Cardiac fibroblast (primary cell): ENCODE measurements at places on chromosomes 7 and 10.

- DNase-seq = no peak
These were observed 38.8 kb downstream of the GSDME start for GRCh38 chr7:24718431-24718831.

GRCh38 chr10:58625070-58625469 lies 112.4 kb downstream of the BICC1 start:
- peak; percentile 95 for DNase-seq

- DNase-seq = no peak
These were observed 32.7 kb downstream of the SLC29A3 start for GRCh38 chr10:71351628-71352319.

GRCh38 chr10:94524146-94524545 lies 21.4 kb upstream of the HELLS start:
- DNase-seq = peak; percentile 46

DNA sequence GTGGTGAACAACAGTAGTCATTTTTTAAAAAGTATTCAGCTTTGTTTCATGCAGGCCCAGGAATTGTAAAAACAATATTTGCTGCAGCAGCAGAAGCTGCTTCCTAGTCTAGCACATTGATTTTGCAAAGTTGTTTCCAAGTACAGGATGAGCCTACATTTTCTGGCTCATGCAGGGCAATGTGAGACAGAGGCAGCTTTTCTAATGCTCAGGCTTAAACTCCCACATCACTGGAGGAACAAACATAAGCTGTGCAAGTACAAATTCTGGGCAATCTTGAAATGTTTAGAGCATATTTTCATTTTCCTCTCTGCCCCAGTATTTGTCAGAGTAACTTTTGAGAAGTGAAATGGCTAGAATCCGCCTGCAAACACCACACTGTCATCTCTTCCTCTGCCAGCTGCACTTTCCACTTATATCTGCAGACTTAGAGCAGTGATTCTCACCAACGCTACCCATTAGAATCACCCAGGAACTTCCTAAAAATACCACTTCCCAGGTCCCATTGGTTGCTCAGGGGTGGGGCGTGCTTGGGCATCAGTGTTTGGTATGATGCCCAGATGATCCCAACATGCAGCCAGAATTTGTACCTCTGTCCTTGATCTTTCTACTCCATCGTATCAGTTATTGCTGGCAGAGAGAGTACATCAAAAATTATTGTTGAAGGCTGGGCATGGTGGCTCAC lies 304.1 kb upstream of the LRGUK start:
- DNase-seq = no peak

DNA sequence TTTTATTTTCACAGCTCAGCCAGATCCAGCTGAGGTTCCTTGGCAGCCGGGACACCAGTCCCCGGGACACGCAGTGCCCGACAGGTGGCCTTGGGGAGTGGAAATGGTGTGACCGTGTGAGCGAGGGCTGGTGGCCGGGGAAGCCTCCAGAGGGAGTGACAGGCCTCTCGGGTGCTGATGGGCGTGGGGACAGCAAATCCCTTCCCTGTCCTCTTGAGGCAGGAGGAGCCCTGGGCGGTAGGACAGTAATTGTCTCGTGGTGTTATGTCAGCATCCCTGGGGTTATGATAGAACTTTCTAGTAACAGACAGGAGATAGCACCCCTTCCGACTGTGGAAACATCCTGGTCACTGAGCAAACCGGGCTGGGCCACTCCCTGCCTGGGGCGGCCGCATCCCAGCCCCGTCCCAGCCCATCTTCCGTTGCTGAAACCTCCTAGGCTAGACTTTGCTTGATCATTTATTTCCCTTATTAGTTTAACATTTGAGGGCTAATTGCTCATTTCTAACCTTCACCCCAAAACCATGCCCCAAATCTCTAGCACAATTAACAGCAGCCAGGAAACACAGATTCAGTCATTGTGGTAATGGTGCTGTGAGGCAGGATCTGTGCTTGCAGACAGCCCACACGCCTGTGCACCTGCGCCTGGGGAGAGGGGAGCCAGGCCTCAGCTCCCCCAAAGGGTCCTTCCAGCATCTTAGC lies 63.3 kb downstream of the ELFN1 start:
- no peak for DNase-seq

GRCh38 chr10:25047591-25048301 lies 31.3 kb downstream of the THNSL1 start:
- DNase-seq = peak; percentile 91

DNA sequence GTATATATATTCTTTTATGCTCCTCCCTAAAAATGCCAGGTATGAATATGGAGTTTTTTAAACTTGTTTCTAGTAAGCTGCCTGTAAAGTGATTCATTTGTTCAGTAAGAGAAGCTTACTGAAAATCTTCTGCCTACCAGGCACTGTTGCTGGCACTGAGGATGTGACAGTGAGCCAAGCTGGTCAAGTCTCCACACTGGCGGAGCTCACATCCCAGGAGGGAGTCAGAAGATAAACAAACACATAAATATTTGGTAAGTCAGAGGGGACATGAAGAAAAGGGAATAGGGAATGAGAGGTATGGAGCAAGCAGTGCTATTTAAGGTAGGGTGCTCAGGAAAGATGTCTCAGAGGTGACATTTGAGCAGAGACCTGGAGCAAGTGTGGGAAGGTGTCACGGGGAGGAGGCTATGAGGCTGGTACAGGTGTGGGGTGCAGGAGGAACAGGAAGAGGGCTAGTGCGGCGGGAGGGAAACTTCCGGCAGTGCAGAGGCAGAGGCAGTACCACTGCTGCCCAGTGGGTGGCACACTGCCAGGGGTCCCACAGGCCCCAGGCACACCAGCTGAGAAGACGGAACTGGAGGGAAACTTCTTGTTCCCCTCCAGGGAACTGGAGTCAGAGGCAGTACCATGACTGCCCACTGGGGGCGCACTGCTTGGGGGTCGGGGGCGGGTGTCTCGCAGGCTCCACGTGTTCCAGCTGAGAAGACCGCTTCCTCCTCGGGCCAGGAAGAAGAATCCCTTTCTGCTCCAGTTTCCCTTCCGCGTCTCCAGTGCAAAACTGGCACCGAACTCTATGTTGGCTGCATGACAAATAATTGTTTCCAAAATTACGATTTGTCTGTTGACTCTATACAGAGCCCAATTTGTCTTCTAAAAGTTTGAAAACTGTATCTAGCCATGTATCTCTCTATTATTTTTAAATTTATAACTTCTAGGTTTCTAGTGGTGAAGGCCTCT lies 161.0 kb downstream of the TEX36 start:
- no peak for DNase-seq

- DNase-seq = peak; percentile 5
These were observed 43.3 kb upstream of the ADGRA1 start for GRCh38 chr10:133044401-133044811.

GRCh38 chr10:58175990-58176900 lies 91.4 kb downstream of the IPMK start:
- peak; percentile 63 for DNase-seq

DNA sequence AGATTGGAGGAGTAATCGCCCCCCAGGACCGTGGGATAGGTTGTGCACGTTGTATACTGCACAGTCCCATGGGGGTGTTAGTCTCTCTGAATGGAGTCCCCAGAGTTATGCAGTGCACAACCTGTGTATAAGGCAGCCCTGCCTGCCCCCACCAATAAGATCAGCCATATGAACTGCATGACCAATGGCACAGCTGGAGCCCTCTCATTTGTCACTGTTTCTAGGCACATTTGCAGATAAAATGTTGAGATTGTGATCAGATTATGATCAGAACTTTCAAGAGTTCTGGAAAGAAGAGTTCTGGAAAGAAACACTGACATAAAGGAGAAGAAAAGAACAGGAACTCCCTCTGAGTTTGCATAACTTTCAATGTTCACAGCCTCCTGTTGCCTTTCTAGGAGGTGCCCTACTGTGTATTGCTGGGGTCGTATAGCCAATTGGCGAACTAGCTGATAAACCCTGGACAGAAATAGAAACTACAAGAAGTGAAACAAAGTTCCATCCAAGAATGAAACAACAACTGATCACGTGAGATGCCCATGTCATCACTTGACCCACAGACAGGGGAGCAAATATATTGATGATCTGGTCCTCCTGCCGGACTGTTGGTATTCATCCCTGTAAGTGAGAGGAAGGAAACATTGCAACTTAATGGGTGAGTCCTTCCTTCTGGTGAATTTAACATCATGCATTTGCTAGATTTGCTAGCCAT lies 49.6 kb upstream of the TOMM7 start:
- DNase-seq = no peak

DNA sequence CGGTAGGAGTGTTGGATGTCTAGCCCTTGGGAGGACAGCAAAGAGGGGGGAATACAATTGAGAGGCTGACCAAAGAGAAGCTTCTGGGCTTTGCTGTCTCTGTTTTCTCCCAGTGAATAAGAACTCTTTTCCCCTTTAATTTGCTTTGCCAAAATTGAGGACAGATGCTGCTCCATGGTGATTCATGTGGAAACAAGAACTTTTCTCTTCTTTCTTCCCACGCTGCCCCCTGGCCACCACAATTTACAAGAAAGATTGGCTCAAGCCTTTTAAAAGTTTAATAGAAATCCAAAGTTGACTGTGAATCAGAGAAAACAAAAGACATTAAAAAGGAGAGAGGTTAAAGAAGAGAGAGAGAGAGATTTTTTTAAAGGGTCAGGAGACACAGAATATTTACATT lies 49.0 kb downstream of the PRR15 start:
- peak; percentile 22 for DNase-seq

- no peak for DNase-seq
These were observed 39.5 kb downstream of the PRKAG2 start for GRCh38 chr7:151837285-151838042.

DNA sequence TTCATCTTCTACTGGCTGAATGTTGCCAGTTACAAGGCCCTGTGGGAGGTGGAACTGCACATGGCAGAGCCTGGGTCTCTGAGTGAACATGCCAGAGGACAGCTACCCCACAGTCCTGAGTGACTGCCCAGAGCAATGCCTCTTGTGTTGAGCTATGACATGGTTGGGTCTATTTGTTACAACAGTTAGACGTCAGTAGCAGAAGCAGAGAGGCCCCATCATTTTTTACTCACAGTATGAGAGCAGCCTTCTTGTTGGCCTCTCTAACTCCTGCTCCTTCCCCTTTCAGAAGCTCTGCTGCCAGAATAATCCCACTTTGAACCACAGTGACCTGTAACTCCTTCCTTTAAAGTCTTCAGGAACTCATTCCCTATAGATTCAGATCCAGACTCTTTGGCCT lies 30.8 kb upstream of the NRP1 start:
- no peak for DNase-seq

- no peak for DNase-seq
These were observed 107.6 kb downstream of the VIPR2 start for GRCh38 chr7:159036916-159037605.

DNA sequence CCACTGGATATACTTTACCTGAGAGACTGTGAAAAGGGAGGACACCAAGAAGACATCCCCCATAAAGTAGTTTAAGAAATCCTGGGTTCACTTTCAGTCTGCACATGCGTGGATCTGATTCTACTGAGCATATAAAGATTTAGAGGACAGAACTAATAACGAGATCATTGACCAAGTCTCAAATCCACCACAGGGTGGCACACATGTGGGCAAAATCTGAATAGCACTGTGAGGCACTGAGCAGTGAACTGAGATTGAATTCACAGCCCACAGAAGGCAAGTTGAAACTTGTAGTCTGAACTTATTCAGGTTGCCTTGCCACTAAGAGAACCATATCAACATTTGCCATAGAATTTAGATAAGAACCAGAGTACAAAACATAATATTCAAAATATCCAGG lies 818.6 kb downstream of the GRID1 start:
- peak; percentile 37 for DNase-seq
